Prostate gland (tissue), 2 donors: ENCODE measurements at places on chromosomes 7 and 10. TPM values are rescaled to one million over a fixed set of nuclear protein-coding genes. Genes with fewer than 3 reads are reported as not detected.

Gene SPDYE16
- 0.51 TPM for total RNA-seq

Gene ATOH7
- not detected for total RNA-seq

Gene TAS2R41
- total RNA-seq = not detected

Gene PAX2
- 0.91 TPM for total RNA-seq

Gene RRP12
- 38.6 TPM for total RNA-seq

Gene AZGP1
- total RNA-seq = 1,167 TPM

Gene ANKRD30A
- total RNA-seq = 1.5 TPM

Gene TLX1
- total RNA-seq = 0.34 TPM

Gene ALOX5
- total RNA-seq = 35.0 TPM

Gene XRCC2
- total RNA-seq = 0.91 TPM

Gene RTKN2
- 2.1 TPM for total RNA-seq

Gene BMPER
- 4.5 TPM for total RNA-seq
